Hematopoietic multipotent progenitor cell treated with erythropoietin and hydrocortisone succinate and interleukin-3 and kit ligand, for 15 days (in vitro differentiated cells): ENCODE measurements at places on chromosomes 1 and 21.
A peak's percentile ranks its signal among the peaks of the same experiment; 100 is the strongest.

DNA sequence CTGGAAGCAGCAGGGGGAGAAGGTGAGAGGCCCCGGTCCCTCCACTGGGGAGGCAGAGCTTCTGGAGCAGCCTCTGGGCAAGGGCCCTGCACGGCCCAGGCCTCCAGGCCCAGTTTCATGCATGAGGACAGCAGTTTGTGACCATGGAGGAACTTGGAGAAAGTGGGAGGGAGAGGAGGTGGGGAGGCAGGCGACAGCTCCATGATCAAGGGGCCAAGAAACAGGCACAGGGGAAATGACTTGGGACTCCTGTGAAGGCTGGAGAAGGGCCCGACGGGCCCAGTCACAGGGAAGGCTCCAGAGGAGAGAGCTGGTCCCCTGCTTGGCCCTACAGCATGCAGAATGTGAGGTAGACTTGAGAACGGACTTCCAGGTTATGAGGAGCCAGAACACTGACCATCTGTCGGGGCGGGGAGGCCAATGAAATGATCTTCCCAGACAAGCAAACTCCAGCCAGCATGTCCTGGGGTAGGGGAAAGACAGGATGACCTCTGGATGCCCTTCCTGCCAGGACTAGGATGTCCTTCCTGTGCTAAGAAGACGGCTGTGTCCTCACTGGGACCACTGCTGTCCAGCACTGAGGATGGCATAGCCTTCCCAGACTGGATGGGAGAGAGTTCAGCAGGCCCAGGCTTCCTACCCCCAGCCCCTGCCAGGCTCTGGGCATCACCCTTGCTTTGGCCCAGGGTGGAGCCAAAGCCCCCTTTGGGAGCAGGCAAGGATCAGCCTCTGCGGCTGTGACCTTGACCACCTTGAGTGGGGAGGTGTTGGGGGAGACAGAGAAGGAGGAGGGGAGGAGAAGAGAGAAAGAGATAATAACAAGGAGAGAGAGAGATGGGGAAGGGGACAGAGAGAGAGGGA, 548.2 kb downstream of the PTPRU start:
- no peak for DNase-seq

DNA sequence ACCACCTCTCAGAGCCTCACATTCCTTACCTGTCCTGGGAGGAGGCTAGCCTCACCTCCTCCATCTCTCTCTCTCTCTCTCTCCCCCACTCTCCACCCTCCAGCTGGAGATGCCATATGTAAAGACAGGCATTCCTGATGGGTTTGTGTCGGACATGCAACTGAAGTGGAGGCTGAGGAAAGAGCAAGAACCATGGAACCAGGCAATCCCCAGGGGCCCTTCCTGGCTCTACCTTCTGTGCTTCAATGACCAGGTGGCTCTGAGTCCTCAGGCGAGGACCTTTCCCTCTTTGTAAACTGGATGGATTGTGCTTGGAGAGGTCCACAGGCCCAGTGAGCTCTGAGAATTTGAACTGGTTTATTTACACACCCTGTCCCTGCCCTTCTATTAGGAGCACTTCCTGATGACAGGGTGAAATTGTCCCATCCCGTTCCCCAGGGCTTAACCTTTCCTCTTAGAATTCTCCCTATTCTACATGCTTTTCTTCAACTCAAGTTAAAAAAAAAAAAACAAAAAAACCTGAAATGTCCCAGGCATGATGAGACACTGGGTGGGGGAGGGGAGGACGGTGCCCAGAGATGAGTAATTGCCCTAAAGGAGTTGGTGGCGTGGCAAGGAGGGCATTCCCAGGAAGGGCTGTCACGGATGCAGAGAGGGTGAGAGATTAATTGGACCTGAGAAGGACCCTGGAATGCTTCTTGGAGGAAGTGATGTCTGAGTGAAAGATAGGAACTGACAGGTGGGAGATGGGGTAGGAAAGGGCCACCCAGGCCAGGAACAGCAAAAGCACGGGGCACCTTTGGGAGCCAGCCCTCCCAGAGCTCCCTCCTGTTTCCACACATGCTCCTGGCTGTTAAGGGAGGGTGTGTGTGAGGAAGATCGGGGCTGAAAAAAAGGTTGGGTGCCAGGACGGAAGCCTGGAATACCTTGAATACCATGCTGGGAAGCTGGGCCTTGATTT, 50.2 kb upstream of the WASF2 start:
- DNase-seq: peak; percentile 51

GRCh38 chr1:26700711-26701110, 4.9 kb downstream of the ARID1A start:
- DNase-seq: no peak

- no peak for DNase-seq
These were observed 176.5 kb upstream of the ST6GALNAC5 start for GRCh38 chr1:76690766-76691165.

DNA sequence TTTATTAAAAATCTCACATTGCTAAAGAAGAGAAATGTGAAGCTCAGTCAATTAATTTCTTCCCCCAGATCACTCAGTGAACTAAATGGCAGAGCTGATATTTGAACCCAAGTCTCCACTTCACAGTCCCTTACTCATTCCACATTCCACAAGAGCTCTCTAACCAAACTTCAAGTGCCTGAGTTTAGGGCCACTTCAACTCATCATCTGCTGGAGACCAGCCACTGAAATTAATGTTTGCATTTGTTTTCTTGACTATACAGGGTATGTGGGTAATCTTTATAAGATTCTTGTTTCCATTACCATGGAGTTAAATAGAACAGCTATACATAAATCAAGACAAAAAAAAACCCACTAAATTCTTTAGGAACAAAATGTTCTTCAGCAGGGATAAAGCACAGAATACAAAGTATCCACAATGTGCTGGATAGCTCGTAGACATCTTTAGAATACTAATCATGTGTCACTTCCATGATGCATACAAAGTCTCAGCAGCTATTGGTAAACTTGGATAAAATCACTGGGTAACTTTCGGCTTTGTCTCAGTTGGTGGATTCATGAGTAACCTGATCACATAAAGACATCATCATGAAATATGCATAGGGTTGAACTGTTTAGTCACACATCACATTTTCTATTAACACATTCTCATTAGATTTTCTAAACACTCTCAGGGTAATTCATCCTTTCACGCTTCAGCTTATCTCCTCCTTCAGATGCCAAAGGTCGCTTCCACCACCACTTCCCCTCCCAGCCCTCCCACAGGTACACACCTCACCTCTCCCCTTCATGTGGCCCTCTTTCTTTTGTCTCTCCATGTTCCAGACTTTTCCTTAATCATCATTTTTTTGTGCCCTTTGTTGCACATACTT, 89.8 kb downstream of the LRRC53 start:
- no peak for DNase-seq

- DNase-seq: no peak
These were observed 102.6 kb upstream of the ATP1A1 start for GRCh38 chr1:116270316-116271057.

GRCh38 chr1:2989976-2990375, 31.3 kb upstream of the ACTRT2 start:
- DNase-seq: no peak

DNA sequence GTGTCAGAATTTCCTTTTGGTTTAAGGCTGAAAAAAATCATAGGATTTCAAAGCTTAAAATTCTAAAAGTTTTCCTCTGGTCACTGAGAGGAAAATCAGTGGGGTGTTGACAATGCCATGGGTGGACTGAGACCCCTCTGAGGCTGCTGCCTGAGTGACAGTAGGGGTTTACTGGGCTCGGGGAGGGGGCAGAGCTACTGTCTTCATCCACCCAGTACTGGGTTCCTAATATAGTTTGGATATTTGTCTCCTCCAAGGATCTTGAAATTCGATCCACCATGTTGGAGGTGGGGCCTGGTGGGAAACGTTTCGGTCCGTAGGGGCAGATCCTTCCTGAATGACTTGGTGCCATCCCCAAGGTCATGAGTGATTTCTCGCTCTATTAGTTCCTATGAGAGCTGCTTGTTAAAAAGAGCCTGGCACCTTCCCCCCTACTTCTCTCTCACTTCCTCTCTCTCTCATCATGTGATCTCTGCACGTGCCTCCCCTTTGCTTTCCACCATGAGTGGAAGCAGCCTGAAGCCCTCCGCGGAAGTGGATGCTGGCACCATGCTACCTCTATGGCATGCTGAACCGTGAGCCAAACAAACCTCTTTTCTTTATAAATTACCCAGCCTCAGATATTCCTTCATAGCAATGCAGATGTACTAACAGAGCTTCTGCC, 72.3 kb downstream of the MAP10 start:
- no peak for DNase-seq

GRCh38 chr1:227900571-227901051, 47.1 kb downstream of the WNT9A start:
- DNase-seq: no peak

DNA sequence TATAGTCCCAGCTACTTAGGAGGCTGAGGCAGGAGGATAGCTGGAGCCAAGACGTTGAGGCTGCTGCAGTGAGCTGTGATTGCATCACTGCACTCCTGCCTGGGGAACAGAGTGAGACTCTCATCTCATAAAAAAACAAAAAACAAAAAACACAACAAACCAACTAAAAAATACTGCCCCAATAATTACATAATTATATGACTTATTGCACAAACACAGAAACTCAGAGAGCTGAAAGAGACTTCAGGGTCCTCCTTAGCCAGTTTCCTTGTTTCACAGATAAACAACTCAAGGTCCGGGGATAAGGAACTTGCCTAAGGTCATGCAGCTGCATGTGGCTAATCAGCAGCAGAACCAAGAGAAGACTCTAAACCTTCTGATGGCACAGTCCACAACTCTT, 11.9 kb downstream of the EXTL2 start:
- no peak for DNase-seq

DNA sequence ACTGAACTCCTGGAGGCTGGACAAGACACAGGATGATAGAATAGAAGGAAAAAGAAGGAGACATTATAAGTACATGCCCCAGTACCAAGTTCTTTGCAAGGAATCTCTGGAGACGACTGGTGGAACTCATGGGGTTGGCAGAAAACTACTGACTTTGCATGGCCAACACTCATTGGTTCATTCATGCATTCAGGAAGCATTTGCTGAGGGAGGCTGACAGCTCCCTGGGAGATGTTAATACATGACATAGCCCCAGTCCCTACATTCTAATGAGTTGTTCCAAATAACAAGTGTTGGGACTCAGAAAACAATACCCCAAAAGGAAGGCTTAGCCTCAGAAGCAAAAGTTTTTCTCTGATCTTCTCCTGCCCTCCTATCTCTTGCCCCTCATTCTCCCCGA, 172.8 kb upstream of the IRF2BP2 start:
- no peak for DNase-seq

GRCh38 chr1:214566158-214567104, 15.0 kb upstream of the PTPN14 start:
- no peak for DNase-seq

DNA sequence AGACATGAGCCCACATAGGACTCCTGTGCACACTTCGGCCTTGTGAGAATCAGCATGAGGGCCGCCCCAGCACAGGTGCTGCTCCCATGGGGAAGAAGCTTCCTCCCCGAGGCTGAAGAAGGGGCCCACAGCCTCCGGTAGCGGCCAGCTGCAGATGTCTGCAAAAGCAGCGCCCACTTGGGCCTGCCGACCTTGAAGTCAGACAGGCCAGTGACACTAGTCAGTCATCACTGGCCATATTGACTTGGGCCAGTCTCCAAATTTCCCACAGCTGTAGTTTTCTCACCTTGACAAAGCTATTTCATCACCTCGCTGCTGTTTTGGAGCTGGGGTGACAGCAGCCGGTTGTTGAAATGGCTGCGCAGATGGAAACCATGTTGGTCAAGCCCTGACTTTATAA, 83.0 kb downstream of the RIPK4 start:
- DNase-seq: no peak

GRCh38 chr1:226653311-226653921, 85.7 kb downstream of the ITPKB start:
- DNase-seq: no peak

DNA sequence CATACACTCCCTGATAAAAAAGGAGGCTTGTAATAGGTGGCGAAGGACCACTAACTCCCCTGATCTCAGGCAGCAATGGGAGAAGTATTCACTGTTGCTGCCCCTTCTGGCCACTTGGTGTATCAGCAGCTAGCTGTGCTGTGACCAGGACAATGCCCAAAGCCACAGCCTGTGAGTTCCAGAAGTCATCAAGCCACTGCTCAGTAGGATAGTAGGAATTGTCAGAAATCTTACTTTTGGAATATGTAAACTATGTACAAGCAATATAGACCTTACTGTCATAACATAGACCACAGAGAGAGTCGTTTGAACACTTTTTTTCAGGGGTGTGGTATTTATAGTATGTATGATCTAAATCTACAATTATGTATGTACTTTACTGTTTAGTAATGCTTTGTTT, 248.3 kb upstream of the CAMK1G start:
- no peak for DNase-seq

- DNase-seq: no peak
These were observed 9.0 kb downstream of the NRAS start for GRCh38 chr1:114707604-114708003.

GRCh38 chr1:185608177-185608576, 126.0 kb upstream of the HMCN1 start:
- DNase-seq: no peak

GRCh38 chr1:53316424-53316765, 11.5 kb downstream of the LRP8 start:
- no peak for DNase-seq

GRCh38 chr1:100441146-100441545, 88.8 kb downstream of the CDC14A start:
- DNase-seq: no peak

GRCh38 chr1:209435654-209436566, 147.6 kb upstream of the CAMK1G start:
- DNase-seq: peak; percentile 25

- peak; percentile 77 for DNase-seq
These were observed 17.2 kb downstream of the NFYC start for GRCh38 chr1:40708750-40709099.

DNA sequence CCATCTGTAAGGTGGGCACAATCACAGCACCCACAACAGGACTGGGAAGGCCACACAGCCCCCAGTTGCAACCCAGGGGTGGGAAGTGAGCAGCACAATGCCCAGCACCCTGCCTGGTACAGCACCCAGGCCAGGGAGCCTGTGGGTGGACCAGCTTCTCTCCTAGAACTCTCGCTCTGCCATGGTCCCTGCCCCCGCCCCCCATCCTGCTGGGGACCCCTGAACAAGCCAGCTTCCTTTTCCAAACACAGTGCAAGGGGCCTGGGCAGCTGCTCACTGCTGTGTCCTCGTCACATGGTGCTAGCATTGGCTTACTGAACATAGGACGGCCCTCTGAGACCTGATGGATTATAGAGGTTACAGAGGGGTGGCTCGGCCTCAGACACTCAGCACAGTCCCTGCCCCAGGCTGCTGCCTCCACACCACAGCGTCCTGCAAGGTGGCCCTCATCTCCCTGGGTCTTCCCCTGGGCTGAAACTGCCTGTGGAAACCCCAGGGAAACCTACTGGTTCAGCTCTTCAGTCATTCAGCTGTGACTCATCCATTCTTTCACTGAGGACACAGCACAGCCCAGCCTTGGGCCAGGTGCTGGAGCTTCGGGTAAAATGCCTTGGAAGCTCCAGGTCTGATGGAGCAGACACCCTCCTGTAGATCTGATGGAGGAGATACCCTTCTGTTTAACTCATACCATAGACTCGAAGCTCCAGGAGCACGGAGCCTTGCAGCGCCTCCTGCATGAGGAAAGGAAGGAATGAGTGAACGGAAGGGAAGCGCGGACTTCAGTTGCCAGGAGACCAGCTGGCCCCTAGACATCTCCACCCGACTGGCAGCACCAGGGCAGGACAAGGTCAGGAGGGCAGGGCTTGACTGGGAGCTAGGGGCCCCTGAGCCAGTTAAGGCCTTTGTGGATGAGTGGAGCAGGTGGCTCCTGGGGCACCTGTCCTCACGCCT, 8.1 kb upstream of the PRDM16 start:
- DNase-seq: no peak
